Astrocyte of the cerebellum (primary cell): ENCODE measurements at places on chromosomes 11 and 22.
A peak's percentile ranks its signal among the peaks of the same experiment; 100 is the strongest.

- DNase-seq = no peak
Measured at GRCh38 chr22:47199979-47200272, 437.5 kb downstream of the TBC1D22A start.

GRCh38 chr11:23211221-23211620 lies 350.9 kb upstream of the CCDC179 start:
- no peak for DNase-seq

GRCh38 chr22:28106617-28107016 lies 187.6 kb upstream of the PITPNB start:
- no peak for DNase-seq

GRCh38 chr11:72189455-72190250 lies 2.3 kb upstream of the FOLR1 start:
- no peak for DNase-seq

GRCh38 chr11:110907629-110908028 lies 195.4 kb upstream of the ARHGAP20 start:
- peak; percentile 98 for DNase-seq

- no peak for DNase-seq
Measured at GRCh38 chr11:19435306-19435989, 194.7 kb upstream of the E2F8 start.

GRCh38 chr11:87013912-87014825 lies 23.6 kb upstream of the TMEM135 start:
- no peak for DNase-seq

- DNase-seq = no peak
Measured at GRCh38 chr11:61067782-61068446, 34.4 kb upstream of the CD5 start.

DNA sequence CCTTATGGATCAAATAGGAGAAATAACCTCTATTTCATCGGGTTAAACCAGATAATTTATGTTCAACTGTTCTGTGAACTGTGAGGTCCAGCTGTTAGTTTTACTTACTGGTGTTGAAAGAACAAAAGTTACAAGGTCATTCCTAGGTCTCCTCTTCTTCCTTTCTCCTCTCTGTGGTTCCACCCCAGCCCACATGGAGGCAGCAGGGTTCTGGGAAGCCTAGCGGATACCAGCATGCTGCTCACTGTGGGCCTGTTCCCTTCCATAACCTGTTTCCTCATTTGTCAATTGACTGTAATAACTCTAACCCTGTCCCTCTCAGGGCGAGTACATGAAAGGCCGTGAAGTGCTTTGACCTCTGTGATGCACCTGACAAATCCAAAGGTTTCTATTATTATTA lies 27.8 kb downstream of the RELT start:
- no peak for DNase-seq

DNA sequence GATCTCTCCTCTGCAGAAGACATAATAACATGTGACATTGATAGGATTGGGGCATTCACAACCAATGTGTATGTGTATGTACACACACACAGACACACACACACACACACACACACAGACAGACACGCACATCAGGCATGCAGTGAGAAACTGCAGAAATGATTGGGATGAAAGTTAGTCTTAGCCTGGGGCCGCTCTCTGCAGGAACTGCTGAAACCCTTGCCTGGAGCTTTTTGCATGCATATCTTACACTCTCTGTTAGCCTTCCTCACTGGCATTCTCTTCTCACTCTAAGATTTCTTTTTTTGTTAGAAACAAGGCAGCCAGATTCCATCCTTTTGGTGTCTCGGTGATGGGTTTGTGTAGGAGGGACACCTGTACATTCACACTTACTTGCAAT lies 337.9 kb downstream of the NELL1 start:
- no peak for DNase-seq

DNA sequence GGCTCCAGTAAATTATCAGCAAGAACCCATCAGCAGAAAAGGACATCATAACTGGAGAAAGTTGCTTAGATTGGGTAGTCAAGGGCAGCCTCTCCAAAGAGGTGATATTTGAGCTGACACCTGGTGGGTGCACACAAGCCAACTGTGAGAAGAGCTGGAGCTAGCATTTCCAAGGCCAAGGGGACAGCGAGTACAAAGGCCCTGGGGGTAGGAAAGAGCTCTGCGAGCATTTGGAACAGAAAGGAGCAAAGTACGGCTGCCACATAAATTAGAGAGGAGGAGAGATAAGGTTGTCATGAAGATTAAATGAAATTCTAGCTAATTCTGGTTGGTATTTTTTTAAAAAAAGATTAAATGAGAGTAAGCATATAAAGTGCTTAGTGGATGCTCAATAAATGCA lies 21.7 kb upstream of the SMCO4 start:
- no peak for DNase-seq

DNA sequence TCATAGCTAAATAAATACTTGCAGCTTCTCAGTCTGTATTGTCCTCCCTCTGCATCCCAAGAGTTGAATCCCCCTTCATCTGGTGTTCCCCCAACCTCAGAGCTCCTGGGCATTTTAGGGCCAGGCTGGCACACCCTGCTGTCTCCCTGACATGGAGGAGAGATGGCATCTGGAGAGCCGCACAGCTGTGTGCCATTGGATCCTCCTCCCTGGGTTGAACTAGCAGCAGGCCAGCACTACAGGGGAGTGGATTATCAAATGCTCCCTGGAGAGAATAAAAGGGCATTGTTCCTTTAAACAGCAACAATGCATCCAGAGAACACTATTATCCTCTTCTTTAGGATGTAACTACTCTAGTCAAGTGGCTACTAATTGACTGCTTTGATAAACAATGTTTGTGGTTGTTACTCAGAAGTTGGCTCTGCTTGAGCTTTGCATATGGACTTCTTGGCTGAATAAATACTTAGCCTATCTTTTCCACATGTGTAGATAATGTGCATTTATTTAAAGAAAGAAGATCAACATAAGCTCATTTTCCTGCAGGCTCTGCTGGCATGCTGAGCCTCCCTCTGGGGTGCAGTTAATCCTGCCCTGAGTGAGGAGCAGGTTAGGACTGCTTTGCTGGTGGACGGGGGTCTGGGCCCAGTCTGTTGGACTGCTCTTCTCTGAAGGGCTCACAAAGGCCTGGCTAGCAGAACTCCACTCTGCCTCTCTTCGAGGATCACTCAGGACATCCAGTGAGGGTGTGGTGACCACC lies 897.2 kb downstream of the TBC1D22A start:
- no peak for DNase-seq

- DNase-seq = peak; percentile 73
Measured at GRCh38 chr11:104003491-104003890, 32.9 kb upstream of the DDI1 start.

DNA sequence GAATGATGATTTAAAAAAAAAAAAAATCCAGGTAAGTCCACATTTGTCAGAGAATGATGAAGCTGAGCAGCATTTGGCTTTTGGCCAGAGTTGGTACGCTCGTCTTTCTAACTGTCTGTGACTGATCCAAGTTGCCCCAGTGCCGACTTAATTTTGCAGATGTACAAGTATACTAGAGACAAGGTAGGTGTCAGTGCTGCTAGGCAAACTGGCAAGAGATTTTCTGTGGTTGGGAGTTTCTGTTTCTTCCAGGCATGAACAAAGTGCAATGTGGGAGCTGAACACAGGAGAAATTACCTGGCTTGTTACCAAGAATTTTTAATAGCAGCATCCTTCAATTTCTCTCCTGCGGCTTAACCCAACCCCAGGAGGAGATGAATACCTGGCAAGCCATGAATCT lies 307.7 kb downstream of the BUD13 start:
- DNase-seq = no peak

GRCh38 chr22:48483764-48484528 lies 1343.7 kb downstream of the BRD1 start:
- DNase-seq = no peak

DNA sequence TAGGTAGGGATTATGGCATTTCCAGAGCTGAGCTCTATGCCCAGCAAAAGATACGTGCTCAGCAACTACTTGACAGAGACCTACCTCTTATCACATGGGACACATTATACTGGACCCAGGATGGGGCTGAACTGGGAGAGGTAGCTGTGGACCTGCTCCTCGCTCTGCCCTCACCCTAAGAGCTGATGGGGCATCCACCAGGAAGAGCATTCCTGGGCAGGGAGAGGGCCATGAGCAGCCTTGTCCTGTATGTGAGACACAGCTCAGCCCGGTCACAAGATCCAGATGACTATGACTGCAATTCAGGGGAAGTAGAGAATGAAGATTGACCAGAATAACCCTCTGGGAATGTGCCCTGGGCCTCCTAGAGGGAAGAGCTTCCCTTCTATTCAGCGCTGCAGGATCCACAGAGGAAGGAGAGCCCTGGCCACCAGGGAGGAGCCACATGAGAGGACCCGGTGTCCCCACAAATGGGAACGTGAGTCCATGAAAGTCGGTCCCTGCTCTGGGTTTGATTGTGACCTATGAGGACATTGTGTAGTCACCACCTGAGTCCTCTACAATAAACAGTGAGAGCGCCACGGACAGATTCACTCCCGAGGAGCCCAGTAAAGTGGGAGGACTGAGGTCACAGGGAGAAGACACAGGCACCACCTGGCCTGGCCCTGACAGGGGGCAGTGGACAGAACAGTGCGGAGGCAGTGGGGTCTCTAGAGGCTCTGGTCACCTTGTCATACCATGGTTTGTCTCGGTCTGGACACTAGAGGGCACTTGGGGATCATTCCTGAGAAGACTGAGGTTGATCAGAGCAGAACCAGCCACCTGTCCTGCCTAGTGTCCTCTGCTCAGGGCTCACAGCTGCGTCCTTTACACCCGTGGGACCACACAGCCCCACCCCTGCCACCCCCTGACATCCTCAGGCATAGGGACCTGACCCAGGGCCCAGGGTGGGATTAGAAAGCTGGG lies 99.5 kb downstream of the ZNF280B start:
- no peak for DNase-seq

GRCh38 chr11:59010708-59011107 lies 71.4 kb downstream of the GLYATL1 start:
- DNase-seq = no peak

- DNase-seq = no peak
Measured at GRCh38 chr22:24843048-24843447, 37.0 kb downstream of the SGSM1 start.

DNA sequence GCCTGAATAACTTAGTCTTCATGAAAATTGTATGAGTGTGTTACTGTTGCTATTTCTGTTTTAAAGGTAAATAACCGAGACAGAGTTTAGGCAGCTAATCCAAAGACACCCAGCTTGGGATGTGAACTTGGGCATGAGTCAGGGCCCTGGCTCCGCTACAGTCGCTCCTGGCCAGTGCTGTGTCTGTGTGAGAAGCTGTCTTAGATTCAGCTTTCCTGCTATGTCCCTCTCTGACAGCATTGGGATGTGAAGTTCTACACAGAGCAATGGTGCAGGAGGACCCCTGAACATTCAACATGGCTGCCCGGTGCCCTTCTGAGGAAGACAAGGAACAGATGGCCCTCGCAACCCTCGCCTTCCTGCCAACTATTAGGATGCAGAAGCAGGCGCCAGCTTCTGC lies 49.4 kb downstream of the GALNT18 start:
- DNase-seq = no peak

- no peak for DNase-seq
Measured at GRCh38 chr11:64447831-64448598, 89.1 kb downstream of the RPS6KA4 start.

DNA sequence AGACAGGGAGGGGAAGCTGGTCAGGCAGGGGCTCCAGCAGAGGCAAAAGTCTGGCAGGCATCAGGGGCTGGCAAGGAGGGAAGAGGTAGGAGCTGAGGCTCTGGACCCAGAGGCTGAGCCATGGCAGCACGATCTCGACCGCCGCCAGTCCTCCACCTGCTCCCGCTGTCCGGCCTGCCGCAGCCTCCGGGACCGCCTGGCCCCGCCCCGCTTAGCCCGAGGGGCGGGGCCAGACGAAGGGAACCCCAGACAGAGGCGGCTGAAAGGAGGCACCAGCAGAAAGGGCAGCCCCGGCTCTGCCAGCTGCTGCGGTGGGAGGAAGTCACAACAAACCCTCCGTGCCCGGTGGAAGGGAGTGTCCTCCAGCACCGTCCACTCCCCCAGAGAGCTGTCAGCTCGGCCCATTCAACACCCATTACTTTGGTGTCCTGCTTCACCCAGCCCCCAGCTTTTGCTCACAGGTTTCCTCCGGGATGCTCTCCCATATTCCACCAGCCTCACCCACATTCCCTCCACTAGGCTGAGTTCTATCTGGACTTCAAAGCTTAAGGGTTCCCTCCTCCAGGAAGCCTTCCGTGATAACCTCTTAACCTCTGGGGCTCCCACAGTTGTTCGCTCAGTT lies at the start of gene MFNG:
TSS of gene MFNG (minus strand) at position 161 of the 622 bp plus-strand sequence. CDS start 207 bp downstream, outside the sequence.
- DNase-seq = no peak

DNA sequence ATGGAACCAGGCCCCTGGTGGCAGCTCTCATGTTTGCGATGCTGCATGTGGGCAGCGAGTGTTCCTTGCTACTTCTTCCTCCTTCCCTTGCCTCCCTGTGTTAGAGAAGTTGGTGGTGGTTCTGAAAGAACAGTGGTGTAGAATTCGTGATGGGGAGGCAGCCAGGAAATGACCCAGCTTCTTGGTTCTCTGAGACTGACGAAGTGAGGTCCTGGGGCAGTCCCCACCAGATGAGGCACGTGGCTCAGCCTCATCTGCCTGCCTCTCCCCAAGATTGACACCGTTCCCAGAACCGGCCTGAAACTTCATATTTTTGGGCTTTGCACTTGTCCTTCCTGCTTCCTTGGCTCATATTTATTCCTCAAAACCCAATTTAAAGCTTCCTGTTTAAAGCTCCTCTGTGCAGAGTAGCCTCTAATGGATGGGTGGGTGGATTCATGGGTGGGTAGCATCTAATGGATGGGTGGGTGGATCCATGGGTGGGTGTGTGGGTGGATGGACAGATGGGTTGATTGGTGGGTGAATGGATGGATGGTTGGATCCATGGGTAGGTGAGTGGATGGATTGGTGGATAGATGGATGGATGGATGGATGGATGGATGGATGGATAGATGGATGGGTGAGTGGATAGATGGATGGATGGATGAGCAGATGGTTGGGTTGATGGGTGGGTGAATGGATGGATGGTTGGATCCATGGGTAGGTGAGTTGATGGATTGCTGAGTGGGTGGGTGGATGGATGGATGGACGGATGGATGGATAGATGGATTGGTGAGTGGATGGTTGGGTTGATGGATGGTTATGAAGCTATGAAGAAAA lies 77.3 kb upstream of the ATXN10 start:
- DNase-seq = no peak

GRCh38 chr11:75264971-75265370 lies 24.4 kb downstream of the TPBGL start:
- no peak for DNase-seq

- no peak for DNase-seq
Measured at GRCh38 chr11:12655842-12656241, 18.4 kb upstream of the TEAD1 start.
